H54 (cell line): ENCODE measurements at places on chromosomes 12 and 14.

GRCh38 chr12:89707703-89708564 lies 704 bp downstream of the ATP2B1 start:
- DNase-seq, result no peak

GRCh38 chr12:93571925-93572711 lies at the start of gene SOCS2:
Gene SOCS2 (plus strand): TSS chr12:93572675. CDS start chr12:93572898, 223 bp downstream.
- DNase-seq, result peak; percentile 23

GRCh38 chr12:49092086-49092815 lies 2.4 kb downstream of the DHH start:
- DNase-seq, result no peak

- no peak for DNase-seq
Measured at GRCh38 chr12:104738331-104738730, 219.8 kb downstream of the SLC41A2 start.
